Stimulated activated CD8-positive, alpha-beta memory T cell treated with anti-CD3 and anti-CD28 coated beads, Interleukin-12 subunit alpha, Interleukin-12 subunit beta, amount 100 ng/mL, for 4 hours (primary cell): ENCODE measurements at places on chromosomes 6 and 20.

GRCh38 chr20:37345339-37346235, at the start of gene SRC:
TSS of gene SRC (plus strand) at chr20:37346140. CDS start at chr20:37384154, 38,014 bp downstream.
- peak; percentile 20 for DNase-seq

GRCh38 chr6:43283905-43284304, 14.2 kb upstream of the SLC22A7 start:
- DNase-seq: no peak

DNA sequence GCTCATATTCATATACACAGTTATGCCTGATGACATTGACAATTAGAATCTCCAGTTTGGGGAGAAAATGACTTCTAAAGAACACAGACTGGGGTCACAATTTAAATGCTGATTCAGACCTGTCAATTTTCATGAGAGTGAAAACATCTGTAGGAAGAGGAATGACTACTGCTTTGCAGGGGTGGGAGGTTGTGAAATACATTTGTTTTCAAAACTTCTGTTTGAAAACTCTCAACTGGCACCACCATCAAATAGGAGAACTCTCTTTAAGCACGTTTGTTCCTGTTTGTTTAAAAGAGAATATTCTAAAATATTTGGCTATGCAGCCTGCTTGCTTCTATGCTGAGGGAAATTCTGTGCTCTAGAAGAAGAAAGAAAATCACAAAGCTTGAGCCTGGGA, 50.8 kb upstream of the ADGRF5 start:
- DNase-seq: no peak

DNA sequence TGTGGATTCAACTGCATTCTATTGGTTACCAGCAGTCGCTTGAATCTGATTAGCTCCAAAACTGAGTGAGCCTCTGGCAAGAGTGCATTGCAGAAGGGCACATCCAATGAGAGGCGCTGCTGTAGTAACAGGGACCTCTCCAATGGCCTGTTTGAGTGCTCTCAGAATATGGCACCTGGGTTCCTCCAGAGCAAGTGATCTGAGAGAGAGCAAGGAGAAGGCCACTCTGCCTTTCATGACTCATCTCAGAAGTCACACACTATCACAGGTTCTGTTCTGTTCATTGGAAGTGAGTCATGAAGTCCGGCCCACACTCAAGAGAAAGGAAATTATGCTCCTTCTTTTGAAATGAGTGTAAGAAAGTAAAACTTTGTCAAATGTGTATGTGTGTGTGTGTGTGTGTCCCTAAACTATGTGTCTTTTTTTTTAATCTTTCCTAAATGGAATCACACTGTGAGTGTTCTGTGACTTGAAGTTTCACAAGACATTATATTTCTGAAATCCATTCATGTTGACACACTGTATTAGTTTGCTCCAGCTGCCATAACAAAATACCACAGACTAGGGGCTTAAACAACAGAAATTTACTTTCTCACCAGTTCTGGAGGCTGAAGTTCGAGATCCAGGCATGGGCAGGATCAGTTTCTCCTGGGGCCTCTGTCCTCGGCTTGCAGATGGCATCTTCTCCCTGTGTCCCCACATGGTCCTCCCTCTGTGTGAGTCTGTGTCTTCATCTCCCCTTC, 138.3 kb upstream of the CDYL start:
- no peak for DNase-seq

DNA sequence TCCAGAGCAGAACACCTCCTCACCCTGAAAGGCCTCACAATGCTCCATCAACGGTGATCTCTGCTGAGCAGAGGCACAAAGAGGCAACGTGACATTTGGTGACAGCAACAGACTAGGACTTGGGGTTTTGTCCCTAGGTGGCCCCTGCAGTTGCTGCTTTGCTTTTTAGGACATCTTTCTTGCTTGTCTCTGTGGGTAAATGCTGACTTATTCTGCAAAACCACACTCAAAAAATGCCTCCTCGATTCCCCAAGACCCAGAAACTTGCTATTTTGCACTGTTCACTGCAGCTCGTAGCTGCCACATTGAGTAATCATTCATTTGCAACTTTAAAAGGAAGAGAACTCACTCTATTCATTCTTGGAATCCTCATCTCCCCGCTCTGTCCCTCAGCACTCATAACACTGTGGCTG, 209.9 kb downstream of the LY86 start:
- DNase-seq: no peak

- DNase-seq: no peak
These were observed 904.5 kb downstream of the GRIK2 start for GRCh38 chr6:102298051-102298450.

DNA sequence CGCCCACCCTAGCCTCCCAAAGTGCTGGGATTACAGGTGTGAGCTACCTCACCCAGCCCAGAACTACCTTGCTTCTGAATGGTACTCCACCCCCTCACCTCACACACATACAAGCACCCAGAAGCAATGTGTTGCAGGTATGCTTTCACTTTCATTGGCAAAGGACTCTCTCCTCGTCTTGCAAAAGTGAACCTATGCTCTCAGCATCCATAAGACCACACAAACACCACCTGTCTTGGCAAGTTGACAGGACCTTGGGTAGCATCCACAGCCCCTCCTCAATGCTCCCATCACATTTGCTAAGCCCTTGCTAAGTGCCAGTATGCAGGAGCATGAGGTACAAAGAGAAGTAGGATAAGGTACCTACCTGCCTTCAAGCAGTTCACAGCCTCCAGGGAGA, 3.7 kb downstream of the KIF13A start:
- DNase-seq: no peak

DNA sequence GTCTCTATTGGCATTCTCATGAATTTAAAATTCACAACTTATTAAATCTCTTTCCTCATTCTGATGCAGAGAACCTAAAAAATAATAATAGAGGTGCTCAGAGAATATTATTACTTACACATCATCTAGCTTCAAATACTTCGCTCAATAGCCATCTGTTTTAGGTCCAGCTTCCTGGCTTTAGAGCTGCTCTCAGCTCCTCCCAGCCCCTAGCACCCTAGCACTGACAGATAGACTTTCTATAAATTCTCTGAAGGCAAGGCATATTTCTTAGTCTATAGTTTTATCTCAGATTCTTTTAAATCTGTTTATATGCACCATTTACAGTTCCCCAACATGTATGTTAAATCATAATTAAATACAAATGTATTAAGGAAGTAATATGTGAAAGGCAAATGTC, 281.3 kb downstream of the PTPRK start:
- no peak for DNase-seq

GRCh38 chr6:107634324-107635056, 144.6 kb downstream of the SOBP start:
- no peak for DNase-seq

- DNase-seq: no peak
These were observed 78.6 kb downstream of the FAXC start for GRCh38 chr6:99270826-99271225.

GRCh38 chr6:106059331-106059730, 26.8 kb upstream of the PRDM1 start:
- no peak for DNase-seq

GRCh38 chr6:36204068-36204753, 7.7 kb downstream of the BRPF3 start:
- peak; percentile 22 for DNase-seq

DNA sequence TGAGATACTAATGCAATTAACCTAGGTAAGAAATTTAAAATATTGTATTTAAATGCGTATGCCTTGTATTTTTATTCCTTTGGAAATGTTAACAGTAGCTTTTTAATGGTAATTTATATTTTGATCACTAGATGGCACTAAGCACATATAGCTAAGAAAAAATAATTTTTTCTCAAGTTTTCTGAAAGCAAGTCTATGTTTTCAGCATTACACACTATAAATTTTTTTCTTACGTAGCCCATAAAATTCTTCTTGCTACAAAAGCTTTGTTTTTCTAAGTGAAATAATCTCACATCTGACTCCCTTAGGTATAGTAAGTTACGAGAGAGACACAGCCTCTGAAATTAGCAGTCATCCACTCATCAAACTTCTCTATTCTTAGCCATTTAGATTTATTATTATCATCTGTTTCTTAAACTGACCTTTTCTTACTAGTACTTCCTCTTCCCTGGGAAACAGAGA, 35.7 kb downstream of the TSPYL4 start:
- no peak for DNase-seq

DNA sequence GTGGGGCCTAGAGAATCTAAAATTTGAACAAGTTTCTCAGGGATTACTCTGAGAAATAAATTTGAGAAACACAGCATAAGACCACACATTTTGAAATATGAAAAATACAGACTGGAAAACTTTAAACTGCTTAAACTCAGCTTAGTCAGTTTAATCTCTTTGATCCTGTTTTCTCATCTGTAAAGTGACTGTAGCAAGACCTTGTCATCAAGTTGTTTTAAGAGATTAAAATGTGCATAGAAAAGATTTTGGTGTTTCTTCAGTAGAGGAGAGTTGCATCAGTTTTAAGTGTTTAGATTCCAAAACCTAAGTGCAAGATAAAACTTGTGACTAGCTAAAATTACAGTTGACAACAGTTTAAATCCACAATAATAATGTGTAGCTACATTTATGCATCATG, 8.1 kb upstream of the BCKDHB start:
- DNase-seq: no peak

DNA sequence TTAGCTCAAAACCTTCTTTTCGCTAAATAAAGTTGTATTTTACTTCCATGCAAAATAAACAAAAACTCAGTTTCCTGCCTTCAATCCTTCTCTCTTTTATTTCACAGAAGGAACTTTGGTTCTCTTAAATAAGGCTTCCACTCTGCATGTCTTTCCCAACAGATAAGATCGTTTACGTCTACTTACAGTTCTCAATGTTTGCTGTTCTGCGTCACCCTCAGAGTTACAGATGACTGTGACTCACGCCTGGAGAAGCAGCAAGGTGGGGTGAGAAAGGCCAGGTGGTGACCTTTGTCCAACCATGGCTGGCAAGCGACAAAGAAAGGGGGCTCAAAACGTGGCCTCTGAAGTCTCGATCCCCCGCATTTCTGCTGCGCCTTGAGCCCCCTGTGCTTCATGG, 51.4 kb upstream of the RPS6KA2 start:
- DNase-seq: no peak

GRCh38 chr6:74289884-74290283, 593.9 kb downstream of the CD109 start:
- DNase-seq: no peak

- DNase-seq: no peak
These were observed 538 bp downstream of the TTLL9 start for GRCh38 chr20:31870726-31871617.

- DNase-seq: no peak
These were observed 108.7 kb upstream of the CNKSR3 start for GRCh38 chr6:154619146-154619545.

DNA sequence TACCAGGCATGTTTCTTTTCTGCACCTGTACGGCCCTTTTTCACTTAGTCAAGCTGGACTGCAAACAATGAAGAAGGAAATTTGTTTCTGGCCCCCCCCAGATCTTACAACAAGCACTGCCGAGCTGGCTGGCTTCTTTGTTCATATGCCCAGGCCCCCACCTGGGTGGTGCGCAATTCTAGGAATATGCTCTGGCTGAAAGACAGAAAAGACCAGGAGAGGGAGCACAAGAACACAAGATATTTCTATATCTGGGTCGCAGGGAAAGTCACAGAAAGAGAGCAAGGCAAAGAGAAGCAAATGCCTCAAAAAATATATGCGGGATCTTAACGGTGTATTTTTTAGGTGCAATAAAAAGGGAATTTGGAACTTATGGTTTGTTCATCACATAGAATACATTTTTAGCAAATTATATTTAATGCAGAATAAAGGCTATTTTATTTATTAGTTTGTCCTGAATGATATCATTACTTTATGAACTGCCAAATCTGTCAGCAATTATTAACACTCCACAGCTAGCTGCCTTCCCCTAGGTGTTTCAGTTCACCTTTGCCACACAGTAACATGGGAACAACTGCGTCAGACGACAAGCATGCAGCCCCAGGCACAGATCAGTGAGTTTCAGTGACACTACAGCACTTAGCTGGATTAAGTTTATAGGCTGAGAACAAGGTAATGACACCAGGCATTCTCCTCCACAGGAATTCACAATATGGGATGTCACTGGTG, 76.5 kb downstream of the GJA10 start:
- DNase-seq: no peak

DNA sequence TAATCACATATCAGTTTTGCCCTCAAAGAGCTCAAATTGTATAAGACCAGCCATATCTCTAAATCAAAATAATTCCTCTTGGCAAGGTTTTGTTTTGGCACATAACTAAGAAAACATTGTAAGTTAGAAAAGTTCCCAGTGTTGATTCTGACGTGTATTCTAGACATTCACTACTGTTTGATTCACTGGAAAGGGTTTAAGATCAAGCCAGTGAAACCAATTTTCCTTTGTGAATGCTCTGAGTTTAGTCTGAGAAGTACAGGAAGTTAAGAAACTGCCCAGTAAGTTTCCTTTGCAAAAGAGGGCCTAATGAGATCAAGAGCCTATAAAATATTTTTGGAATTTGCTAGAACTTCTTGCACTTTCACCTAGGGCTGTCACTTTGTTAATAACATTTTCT, 143.0 kb downstream of the FNDC1 start:
- DNase-seq: no peak

DNA sequence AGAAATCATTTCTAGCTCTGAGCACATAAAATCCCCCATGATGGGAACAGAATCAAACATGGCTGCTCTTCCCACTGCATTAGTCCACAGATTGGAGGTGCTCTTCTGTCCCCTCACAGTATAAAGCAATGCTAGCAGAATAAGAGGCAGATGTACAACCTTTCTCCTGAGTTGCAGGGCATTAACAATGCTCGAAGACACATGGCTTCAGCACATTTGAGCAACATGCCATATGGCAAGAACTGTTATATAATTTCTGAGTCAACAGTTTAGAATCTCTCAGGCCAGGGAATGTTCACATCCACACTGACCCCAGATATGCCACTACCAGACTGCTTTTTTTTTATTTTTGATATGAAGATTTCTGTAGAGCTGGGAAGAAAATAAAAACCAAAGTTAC, 119.6 kb downstream of the KIF13A start:
- no peak for DNase-seq

DNA sequence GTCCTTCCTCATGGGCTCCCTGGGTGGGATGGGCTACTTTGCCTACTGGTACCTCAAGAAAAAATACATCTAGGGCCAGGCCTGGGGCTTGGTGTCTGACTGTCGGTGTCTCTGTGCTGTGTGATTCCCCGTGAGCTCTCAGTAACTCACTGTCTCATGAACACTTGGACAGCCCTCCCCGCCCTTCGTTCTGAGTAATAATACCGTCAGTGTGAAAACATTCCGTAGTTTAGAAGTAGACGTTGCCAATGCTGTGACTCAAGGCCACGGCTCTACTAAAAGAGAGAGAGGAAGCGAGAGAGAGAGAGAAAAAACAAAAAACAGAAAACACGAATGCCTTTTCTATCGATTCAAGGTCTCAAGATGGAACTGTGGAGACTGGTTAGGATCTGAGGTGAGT, 31.8 kb downstream of the FITM2 start:
- no peak for DNase-seq

DNA sequence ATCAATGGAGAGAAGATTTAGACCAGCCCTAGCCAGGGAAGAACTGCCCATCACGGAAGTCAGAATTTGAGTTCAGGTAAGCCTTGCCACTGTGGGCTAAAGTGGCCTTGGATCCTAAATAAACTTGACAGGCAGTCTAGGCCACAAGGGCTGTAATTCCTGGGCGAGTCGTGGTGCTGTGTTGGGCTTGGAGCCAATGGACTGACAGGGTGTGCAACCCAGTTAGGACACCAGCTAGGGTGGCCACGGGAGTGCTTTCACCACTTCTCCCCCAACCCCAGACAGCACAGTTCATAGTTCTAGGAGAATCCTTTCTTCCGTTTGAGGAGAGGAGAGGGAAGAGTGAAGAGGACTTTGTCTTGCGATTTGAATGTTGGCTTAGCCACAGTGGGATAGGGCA, 422.4 kb downstream of the DOK5 start:
- no peak for DNase-seq

GRCh38 chr20:1184638-1185315, at the start of gene TMEM74B:
TSS of gene TMEM74B (minus strand) at chr20:1184981. CDS start at chr20:1183801, 1,180 bp downstream.
- no peak for DNase-seq

- DNase-seq: no peak
These were observed 51.7 kb downstream of the UBR2 start for GRCh38 chr6:42615518-42615917.
